Endodermal cell (in vitro differentiated cells): ENCODE measurements at places on chromosomes 6 and 20.

DNA sequence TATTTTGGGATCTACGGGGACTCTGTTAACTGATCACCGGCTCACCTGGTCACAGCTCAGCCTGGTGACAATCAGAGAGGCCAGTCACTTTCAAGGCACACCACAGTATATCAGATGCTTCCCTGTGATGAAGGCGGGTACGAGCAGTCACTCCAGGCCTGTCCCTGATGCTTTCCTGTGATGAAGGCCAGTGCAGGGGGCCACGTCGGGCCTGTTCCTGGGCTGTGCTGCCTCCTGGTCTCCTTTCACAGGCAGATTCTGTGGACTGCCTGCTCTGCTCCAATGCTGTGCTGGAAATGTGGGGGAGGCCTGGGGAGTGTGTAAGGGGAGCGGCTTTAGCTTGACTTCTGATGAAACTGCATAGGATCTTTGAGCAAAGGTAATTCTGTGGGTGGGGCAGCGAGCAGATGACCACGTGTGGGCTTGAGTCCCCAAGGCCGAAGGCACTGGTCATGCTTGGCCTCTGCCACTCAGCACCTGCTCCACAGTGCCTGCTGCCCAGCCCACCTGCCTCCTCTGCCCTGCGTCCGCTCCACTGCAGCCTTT, 372.6 kb downstream of the TAF4 start:
- DNase-seq: no peak

DNA sequence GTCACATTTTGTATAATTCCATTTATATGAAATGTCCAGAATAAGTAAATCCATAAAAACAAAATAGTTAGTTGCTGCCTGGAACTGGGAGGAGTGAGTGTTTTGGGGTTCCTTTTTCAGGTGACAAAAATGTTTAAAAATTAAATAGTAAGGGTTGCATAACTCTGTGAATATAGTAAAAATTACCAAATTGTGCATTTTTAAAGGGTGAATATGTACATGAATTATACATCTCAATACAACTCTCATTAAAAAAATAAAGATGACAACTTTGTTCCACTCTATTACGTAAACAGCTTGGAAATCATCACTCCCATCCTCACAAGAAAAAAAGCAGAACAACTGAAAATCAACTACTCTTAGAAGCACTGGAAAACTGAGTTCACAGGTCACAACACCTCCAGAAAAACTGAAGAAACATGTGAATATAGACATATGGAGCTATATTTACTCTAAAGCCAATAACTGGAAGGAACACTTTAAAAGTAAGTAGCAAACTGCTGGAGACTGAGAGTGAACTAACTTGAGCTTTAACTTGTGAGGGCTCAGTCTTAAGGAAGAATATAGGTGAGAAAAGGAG, 40.0 kb downstream of the RANBP9 start:
- DNase-seq: no peak

GRCh38 chr6:3708540-3708939, 43.0 kb downstream of the PXDC1 start:
- no peak for DNase-seq

GRCh38 chr20:35503841-35504561, 25.5 kb downstream of the C20orf173 start:
- DNase-seq: no peak

- DNase-seq: no peak
Measured at GRCh38 chr6:108697561-108698161, 136.9 kb downstream of the FOXO3 start.

DNA sequence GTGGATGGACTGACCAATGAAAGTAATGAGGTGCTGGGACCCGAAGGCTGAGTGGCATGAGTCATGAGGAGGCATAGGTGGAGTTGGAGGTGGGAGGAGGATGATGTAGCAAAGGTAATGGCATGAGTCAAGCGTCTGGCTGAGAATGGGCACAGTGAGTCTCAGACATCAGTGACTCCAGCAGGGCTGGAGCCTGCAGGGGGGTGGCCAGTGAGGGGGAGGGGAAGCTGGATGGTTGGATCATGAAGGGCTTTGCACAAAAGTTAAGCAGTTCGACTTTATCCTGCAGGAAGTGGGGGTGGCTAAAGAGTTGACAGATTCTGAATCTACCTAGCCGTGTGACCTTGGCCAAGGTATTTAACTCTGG, 99.0 kb upstream of the IYD start:
- DNase-seq: peak; percentile 71

GRCh38 chr20:22690616-22691179, 106.3 kb upstream of the FOXA2 start:
- no peak for DNase-seq

DNA sequence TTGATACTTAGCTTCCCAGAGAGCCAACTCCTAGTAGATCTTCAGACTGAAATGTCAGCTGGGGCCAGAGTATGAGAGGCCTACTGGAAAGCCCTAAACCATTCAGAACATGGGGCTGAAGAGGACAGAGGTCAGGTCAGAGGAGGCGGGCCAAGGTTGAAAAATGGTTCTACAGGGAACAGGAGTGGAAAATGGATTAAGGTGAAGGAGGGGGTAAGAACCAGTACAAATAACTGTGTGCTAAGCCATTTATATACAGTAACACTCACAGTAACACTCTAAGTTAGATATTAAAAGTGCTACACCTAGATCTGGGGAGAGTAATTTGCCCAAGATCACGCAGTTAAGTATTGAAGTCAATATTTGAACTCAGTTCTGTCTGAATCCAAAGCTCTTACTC, 313.2 kb upstream of the MAP3K7 start:
- no peak for DNase-seq

DNA sequence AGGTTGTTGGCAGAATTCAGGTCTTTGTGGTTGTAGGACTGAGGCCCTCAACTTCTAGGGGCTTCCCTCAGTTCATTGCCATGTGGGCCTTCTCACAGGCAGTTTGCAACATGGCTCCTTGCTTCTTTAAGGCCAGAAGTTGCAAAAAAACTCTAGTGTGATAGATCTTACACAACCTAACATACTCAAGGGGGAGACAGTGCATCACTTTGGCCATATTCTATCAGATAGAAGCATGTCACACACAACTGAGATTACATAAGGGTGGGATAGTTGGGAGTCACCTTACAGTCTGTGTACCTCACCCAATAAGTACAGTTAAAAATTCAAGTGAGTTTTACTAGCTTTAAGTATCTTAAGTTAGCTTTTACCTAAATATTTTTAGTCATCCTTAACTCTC, 1.6 kb downstream of the SIRPD start:
- DNase-seq: no peak

GRCh38 chr6:106799031-106799894, 169.9 kb downstream of the QRSL1 start:
- DNase-seq: peak; percentile 59

DNA sequence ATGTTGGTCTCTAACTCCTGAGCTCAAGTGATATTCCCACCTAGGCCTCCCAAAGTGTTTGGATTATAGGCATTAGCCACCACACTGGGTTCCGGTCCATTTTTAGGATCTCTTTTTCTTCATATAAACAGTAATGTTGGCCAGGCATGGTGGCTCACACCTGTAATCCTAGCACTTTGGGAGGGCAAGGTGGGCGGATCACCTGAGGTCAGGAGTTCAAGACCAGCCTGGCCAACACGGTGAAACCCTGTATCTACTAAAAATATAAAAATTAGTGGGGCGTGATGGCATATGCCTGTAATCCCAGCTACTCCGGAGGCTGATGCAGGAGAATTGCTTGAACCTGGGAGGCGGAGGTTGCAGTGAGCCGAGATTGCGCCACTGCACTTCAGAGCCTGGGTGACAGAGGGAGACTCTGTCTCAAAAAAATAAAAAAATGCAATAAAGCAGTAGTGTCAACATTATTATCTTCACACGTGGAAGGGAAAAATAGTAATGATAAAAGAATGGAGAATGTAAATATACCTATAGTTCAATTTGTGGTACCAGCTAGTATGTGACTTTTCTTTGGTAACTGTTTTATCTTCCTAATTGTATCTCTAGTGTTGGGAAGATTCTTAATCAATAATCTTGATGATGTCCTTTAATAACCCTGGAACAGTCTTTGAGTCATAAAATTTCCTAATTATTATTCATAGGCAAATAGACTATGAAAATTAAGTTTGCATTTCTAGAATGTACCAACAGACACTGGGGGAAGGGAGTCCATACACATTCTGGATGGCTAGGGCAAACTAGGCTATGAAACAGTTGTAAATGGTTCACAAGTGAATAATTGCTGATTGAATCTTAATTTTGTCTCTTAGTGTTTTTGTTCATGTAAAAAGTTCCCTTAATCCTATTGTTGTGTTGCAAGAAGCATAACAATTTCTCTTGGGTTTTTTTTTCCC, 3.6 kb downstream of the PARD6B start:
- DNase-seq: peak; percentile 22

DNA sequence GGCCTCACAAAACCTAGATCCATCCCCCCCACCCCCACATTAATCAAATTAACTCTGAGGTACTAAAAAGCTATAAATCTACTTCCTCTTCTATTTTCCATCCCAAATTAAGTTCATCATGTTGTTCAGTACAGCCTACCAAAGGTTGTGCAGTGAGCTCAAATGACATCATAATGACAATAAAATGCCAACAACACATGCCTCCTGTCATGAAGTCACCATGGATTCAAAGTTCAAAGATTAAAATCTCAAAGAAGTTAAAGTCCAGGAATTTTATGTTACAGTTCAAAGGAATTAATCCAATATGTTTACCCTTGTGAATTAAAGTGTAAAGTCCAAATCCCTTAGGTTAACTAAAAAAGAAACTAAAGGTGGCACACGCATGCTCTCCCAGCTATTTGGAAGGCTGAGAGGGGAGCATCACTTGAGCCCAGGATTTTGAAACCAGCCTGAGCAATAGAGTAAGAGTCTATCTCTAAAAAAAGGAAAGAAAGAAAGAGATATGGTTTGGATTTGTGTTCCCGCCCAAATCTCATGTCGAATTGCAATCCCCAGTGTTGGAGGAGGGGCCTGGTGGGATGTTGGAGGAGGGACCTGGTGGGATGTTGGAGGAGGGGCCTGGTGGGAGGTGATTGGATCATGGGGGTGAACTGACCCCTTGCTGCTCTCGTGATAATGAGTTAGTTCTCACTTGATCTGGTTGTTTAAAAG, 25.7 kb upstream of the SIRT5 start:
- DNase-seq: peak; percentile 80

- DNase-seq: no peak
Measured at GRCh38 chr6:146767632-146768031, 168.9 kb downstream of the ADGB start.

- peak; percentile 91 for DNase-seq
Measured at GRCh38 chr6:36914227-36914794, 28.6 kb downstream of the C6orf89 start.

- DNase-seq: no peak
Measured at GRCh38 chr6:14635934-14636591, 518.5 kb downstream of the CD83 start.

DNA sequence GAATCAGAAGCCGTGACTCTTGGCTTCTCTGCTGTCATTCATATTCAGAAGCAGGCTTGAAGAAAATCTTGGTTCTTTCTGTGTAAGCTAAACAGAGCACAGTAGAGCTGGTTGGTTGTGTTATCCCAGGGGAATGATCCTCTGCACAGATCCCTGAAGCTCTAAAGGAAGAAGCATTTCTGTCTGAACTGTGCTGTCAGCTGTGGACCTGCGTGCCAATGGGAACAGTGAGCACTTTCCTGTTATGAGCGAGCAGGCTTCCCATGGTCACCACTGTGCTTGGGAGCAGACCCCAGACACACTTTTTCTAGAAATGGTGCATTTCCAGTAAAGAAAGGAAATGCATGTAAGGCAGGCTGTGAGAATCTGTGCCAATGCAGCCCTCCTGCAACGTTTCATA, 490.2 kb downstream of the EPM2A start:
- DNase-seq: no peak

DNA sequence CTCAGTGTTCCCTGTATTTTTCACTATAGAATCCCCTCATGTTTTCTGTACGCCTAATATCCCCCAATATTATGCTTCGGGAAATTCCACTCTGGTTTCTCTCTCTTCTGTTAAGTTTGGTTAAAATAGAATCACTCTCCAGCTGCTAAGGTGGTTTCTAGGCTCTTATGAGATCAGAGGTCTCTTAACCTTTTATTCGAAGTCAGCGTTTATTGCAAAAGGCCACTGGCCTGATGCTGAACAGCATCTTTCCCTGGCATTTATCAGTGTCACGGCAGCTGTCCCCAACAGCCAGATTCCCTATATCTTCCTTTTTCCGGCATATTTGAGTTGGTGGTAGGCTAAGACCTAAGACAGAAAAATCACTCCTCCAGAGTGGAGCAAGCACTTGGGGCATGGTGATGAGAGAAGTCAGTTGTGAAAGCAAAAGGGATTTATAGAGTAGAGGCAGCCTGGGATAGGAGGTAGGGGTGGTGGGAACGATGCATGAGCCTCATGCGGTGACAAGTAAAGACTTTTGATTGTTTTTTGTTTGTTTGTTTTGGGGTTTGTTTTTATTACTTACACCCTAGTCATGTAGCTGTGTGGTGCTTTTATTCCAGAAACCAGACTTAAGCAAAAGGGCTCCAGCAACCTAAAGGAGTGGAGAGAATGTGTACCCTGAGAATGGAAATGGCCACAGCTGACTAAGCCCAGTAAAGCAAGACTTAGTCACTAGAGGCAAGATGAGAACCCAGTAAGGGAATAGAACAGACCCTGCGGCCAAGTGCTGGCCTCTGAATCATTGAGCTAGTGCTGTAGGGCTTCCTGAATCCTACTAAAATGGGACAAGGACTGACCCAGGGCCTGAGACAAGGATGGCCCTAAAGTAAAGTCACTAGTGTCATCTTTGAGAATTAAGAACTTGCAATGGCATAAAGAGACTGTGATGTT, 233.0 kb upstream of the PRND start:
- no peak for DNase-seq

DNA sequence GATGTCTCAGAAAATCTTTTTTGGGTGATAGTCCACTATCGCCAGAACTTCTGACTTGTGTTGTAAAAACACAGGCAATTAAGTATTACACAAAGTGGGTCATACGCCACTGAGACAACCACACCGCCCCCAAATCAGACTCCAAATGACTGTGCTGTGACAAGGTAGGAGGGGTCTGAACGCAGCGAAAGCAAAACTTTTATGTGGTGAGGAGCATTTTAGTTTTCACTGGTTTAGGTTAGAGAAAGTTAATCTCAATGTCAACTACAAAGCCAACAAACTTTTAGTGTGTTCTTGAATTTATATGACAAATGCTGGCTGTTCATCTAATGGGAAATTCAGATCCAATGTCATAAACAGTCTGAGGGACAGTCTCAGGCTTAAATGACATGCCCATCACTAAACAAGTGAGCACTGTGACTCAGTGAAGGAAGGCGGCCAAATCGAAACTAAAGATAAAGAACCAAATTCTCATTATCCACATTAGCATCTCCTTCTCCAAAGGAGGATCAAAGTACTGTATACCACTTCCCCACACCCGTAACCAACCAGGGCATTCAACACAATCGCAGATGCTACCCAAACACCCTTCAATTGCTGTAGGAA, 186.7 kb downstream of the GJA10 start:
- no peak for DNase-seq

GRCh38 chr20:63956664-63957003, 418 bp upstream of the UCKL1 start:
- DNase-seq: no peak
